ENCODE measurements at places on chromosomes 4 and X.

GRCh38 chr4:145760961-145761929, 81.3 kb downstream of the C4orf51 start:
- DNase-seq = no peak

GRCh38 chrX:72272868-72273267, 4.2 kb downstream of the RPS4X start:
- DNase-seq = peak; percentile 45

DNA sequence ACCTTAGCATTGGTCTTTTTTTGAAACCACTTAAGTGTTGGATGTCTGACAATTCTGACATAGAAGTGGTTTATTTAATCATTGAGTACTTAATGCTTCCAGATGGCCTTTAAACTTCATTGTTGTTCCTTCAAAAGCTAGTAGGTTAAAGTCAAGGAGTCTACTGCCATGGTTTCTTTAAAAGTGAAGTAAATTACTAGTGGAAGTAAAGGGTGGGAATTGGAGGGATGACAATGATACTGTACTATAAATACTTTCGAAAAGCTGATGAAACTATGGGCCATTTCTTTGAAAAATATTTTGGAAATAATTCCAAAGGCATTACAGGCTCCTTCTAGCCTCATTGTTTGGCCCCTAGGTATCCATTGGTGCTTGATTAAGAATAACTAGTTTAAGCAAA, 51.9 kb downstream of the ATP10D start:
- DNase-seq = no peak

DNA sequence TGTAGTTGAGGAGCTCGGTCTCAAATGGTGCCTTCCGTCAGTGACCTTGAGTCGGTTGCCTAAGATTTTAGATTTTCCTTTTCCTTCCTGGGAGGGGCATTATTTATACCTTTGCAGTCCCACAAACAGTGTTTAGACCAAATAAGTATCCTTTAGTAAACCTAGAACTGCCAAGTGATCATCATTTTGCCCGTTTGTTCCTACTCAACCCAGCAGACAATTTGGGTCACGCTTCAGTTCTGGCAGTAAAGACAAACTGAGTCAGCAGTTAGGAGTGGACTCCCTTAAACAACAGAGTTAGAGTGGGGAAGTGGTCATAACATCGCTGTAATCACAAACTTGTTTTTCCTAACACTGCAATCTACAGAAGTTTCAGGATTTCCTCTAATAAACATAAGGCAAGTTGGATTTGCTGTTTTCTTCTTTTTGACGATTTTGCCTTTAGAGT, 777 bp upstream of the WDFY3 start:
- DNase-seq = no peak

DNA sequence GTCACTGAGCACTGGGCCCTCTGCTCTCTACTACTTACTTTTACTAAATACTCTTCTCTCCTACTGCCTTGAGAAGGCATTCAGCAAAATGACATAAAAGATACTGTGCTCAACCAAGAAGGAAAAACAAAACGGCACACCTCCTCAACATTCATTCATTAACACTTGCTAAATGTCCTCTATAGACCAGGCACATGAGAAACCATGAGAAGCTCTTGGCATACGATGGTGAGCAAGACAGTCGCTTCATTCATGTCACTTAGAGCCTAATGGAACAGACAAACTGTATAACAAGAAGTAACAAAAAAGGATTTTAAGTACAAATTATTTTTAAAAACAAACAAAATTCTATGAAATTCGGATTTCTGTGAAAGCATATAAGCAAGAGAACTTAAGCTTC, 38.7 kb downstream of the COL25A1 start:
- DNase-seq = no peak

- DNase-seq = peak; percentile 49
Observed at GRCh38 chr4:74189331-74190043, 31.6 kb downstream of the MTHFD2L start.

GRCh38 chr4:64880557-64880956, 471.3 kb upstream of the TECRL start:
- no peak for DNase-seq

DNA sequence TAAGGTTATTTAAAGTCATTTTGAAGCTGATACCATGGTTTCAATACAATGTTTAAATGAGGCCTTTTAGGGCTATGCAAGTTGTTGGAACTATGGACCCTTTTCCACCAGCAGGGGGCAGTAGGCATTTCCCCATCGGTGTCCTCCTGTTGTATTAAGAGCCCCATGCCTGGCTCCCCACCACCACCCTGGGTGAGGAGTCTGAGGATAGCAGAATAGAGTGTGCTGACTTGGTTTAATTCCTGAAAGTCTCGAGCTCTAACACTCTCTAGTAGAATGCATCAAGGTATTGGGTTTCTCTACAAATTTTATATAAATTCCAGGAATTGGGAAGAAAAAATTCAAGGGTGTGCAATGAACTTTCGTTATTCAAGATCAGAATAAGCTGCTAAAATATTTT, 234.8 kb upstream of the JADE1 start:
- peak; percentile 74 for DNase-seq

DNA sequence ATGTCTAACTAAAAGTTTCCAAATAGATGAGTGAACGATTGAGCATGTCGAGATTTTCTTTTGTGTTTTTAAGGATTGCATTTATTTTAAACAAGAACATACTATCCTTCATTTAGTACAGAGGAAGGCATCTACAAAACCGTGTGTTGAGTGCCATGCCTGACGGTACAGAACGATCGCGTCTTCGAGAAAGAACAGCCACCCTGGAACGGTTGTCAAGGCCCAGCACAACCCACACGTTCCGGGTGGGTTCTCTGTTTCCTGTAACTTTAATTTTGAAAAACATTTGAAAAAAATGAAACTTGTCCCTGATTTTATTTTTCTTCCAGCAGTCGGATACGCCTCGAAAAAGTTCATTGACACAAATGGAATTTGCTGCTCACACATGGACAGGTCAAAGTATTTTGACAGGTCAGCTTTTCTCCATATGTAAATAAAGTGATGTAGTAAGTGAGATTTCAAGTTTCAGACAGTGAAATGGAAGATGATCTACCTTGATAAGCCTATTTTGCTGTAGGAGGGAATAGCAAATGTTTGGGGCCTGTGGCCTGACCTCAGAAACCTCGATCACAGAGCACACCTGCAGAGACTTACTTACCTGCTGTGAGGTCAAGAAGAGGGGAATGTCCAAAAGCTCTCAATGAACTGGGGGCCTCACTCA, 24.4 kb upstream of the CYP4V2 start:
- DNase-seq = no peak

DNA sequence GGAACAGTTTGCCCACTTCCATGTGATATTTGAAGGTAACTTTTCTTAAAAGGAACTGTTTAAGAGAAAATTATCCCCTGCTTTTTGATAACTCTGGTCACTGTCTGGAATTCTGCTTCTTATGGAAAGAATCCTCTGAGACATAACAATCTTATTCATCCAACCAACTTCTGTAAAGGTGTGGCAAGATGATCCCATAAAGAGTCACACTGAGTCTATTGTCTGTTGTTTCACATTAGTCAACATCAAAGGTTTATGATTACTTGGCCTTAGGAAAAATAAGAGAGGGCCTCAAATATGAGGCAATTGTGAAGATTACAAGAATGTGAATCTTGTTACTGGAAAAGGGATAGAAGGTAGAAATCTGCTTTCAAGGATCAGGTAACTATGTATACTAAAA, 88.0 kb upstream of the MAGEB18 start:
- no peak for DNase-seq

DNA sequence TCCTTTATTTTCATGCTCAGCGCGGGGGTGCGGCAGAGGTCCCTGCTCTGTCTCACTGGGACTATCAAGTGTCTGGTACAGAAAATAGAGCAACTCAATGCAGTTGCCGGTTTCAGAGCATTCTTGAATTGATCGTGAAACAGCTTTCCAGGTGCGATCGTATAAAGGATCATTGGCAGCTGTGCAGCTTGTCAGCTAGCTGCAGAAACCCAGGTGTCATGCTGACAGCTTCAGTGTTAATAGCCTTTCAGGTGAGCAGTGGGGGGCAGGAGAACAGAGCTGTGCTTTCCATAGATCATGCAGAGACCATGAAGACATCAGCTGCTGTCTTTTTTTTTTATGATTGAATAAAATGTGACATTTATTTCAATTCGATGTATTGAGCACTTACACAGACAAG, 583.9 kb downstream of the NLGN4X start:
- no peak for DNase-seq

Data from activated CD4-positive, alpha-beta T cell treated with anti-CD3 and anti-CD28 coated beads, Interleukin-10, Interleukin-2, amounts not matched to agents 100 ng/mL and 50 ng/mL, durations not matched to agents 16 hours and 8 hours (primary cell).